CD14-positive monocyte (primary cell): ENCODE measurements at places on chromosomes 11 and 22. TPM values are rescaled to one million over a fixed set of nuclear protein-coding genes. Genes with fewer than 3 reads are reported as not detected.

Gene TEF
- 0.71 TPM for polyA plus RNA-seq

DNA sequence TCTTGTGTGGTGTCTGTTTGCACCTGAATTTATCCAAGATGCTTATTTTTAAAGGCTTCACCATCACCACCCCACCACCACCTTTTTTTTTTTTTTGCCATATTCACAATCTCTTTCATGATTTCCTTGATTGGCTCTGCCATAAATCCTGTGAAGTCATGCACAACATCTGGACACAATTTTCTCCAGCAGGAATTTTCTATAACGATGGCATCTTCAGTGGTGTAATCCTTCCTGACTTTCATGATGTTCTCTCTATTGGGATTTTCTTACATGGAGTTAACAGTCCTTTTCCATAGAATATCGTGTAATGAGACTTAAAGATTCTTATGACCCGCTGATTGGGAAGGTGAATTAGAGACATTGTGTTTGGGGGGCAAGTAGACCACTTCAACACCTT, 17.8 kb downstream of the ZFP91 start:
- no peak overlapping the region for H3K4me3 ChIP-seq
- H3K4me1 ChIP-seq, result no peaks in the 10 kb centered on the region
- peaks cover 75% of the 10 kb centered on the region for H3K36me3 ChIP-seq
- H3K27me3 ChIP-seq, result no peaks in the 10 kb centered on the region
- no peak for DNase-seq
- H3K27ac ChIP-seq, result no peak overlapping the region

Gene CADM1
- not detected in 2 replicates for polyA plus RNA-seq

Gene POU2AF3
- not detected for polyA plus RNA-seq

DNA sequence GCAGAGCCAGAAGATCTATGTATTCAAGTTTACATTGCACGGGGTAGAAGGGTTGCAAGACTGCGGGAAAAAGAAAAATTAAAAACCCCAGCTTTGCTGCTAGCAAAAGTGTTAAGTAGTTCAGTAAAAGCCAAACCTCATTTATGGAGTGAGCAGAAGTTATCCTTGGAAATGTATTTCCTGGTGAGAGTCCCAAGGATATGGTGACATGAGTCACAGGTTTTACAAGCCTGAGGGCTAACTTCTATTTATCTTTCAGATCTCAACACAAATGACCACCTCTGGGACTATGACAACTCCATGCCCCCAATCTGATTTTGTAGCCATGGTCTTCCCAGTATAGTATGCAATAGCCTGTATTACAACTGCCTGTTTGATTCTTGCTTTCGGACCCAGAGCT, 26.1 kb downstream of the ABTB2 start:
- no peaks in the 10 kb centered on the region for H3K27me3 ChIP-seq
- peaks cover 8% of the 10 kb centered on the region for H3K4me1 ChIP-seq
- no peaks in the 10 kb centered on the region for H3K36me3 ChIP-seq
- DNase-seq, result no peak
- H3K27ac ChIP-seq, result no peak overlapping the region
- H3K4me3 ChIP-seq, result no peak overlapping the region

Gene PATE4
- polyA plus RNA-seq, result not detected

DNA sequence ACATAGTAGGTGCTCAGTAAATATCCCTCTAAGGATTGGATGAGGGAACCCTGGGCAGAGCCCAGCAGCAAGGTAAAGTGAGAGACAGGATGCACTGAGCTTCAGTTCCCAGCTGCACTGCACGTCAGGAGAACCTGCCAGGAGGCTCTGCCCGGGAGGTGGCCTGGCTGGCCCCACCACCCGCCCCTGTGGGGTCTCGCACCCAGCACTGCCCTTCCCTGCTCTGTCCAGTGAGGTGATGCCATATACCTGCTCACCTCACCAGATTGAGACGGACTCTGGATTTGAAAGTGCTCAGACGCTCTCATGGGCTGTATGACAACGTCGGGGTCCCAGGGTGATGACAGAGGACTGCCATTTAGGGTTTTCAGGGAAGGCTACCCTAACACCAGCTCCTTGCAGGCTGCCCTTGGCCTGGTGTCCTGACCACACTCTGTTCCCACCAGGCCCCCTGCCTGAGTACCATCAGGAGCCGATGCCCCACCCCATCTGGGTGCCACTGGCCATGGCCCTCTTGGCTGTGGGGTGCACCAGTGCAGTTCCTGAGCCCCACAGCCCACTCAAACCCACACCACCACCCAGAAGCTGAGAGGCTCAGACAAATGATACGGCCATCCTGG, 61.7 kb upstream of the FGF3 start:
- H3K36me3 ChIP-seq, result no peaks in the 10 kb centered on the region
- H3K4me1 ChIP-seq, result no peaks in the 10 kb centered on the region
- H3K27ac ChIP-seq, result no peak overlapping the region
- H3K27me3 ChIP-seq, result no peaks in the 10 kb centered on the region

Gene RASL10A
- 0.35 TPM for polyA plus RNA-seq

DNA sequence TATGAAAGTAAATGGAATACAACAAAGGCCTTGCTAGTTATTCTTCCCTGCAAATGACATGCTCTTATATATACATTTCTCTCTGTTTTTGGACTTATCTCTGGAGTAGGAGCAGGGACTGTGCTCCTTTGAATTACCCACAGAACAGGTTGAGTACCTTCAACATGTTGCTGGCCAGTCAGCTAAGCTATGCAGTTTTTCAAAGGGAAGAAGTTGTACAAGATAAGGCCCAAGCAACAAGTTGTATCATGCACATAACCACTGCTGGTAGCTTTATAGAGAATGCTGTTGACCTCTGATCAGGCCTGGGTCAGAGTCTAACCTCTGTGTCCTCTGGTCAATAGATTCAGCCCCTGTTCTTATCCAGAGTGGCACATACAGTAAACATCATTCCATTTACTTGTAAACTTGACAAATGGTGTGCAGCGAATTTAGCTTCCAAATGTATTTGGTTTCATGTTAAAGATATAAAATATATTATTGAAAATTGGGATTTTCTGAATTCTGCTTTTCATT, 99.6 kb downstream of the C11orf87 start:
- H3K4me1 ChIP-seq, result no peaks in the 10 kb centered on the region
- no peaks in the 10 kb centered on the region for H3K27me3 ChIP-seq
- no peak for DNase-seq
- no peak overlapping the region for H3K4me3 ChIP-seq
- no peak overlapping the region for H3K27ac ChIP-seq
- H3K36me3 ChIP-seq, result no peaks in the 10 kb centered on the region

- no peak for DNase-seq
- peaks cover 39% of the 10 kb centered on the region for H3K36me3 ChIP-seq
- H3K27me3 ChIP-seq, result no peaks in the 10 kb centered on the region
Observed at GRCh38 chr11:126304457-126305075, 706 bp downstream of the DCPS start.

DNA sequence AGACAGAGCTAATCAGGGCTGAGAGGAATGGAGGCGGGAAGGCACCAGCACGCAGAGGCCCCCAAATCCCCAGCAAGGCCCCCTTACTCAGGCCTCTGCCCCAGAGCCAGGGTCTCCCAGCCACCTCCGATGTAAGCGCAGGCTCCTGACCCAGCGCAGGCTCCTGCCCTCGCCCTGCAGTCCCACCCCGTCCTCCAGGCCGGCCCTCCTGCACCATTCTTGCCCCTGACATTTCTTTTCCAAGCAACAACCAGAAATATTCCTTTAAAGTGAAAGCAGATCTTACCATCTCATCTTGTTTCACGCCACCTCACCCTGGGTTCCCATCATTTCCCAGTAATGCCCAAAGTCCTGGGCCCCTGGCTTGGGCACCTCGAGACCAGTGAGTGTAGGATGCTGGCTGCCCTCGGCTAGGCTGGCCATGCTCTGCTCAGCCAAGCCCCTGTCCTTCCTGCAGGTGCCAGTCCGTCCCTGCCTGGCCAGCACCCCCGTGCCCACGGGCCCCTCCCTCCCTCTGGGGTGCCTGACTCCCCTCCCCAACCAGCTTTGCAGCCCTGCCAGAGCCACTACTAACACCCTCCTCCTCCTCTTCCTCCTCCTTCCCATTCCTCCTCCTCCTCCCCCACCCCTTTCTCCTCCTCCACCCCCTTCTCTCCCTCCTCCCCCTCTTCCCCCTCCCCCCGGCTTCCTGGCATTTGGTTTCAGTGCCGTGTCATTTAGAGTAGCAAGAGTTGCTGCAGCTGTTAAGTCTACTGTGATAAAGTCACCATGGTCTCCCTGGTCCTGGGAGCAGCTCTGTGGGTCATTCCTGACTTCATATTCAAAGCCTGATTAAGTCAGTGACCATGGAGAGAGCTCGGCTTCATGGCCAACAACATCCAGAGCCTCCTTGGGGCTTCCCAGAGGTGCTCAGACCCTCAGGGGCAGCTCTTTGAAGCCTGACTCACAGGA, 78.7 kb downstream of the PIWIL3 start:
- no peaks in the 10 kb centered on the region for H3K36me3 ChIP-seq
- no peak overlapping the region for H3K4me3 ChIP-seq
- H3K4me1 ChIP-seq, result peaks cover 9% of the 10 kb centered on the region

Gene CARD18
- not detected for polyA plus RNA-seq

DNA sequence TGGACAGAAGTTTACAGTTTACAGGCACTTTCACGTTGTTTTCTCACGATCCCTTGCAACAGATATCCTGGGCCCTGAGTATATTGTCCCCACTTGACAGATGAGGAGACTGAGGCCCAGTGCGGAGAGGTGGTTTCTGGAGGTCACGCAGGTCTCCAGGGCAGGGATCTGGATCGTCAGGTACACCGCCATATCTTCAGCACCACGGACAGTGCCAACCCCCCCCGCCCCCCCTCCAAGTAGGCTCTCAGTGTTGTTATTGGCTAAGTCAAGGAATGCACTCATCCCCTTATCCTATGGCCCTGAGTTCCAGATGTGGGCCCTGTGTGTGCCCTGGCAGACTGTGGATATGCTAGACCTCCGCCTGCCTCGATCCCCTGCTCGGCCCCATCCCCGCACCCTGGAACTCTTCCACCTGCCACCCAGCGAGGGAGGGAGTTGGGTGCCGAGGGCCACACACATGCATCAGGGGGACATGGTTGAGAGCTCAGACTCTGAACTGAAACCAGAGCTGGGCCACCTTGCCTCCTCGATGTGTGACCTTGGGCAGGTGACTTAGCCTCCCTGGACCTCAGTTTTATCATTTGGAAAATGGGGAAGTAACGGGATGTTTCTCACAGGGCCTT, 37.5 kb downstream of the MPPED1 start:
- peaks cover 5% of the 10 kb centered on the region for H3K4me1 ChIP-seq
- H3K27ac ChIP-seq, result no peak overlapping the region
- H3K4me3 ChIP-seq, result no peak overlapping the region
- DNase-seq, result no peak
- no peaks in the 10 kb centered on the region for H3K36me3 ChIP-seq

DNA sequence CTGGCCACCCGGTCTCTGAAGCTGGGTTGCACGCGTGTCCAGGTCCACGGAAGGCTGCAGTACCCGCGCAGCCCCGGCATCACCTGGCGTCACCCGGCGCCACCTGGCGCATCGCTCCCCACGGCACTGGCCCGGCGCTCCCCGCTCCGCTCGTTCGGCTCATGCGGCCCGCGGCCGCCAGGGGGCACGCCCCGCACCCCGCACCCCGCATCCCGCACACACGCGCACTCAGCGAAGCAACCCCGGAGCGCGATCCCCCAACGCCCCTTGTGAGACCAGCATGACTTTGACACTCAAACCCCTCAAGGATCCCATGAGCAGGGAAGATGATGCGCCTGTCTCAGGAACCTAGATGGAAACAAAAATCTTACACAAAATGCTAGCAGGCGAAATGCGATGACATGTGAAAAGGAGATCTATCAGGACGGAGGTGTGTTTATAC, 11.9 kb downstream of the B3GNT6 start:
- no peak overlapping the region for H3K4me3 ChIP-seq
- H3K27me3 ChIP-seq, result peaks cover 8% of the 10 kb centered on the region
- peaks cover 10% of the 10 kb centered on the region for H3K4me1 ChIP-seq
- H3K27ac ChIP-seq, result no peak overlapping the region
- DNase-seq, result no peak

Gene TRIM51
- polyA plus RNA-seq, result not detected

Gene PLET1
- not detected in 2 replicates for polyA plus RNA-seq

DNA sequence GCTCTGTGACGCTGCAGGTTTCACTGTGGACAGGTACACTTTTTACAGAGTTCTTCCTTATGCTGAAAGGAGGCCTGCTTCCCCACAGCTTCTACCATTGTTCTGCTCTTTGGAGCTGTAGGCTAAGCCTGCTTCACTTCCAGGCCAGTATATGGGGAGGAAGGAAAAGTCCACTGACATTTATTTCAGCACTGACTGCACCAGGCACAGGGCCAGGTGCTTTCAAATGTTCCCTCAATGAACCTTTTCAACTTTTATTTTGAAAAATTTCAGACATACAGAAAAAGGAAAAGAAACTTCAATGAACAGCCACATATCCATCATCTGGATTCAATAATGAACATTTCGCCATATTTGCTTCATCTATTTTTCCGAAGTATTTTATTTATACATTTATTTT, 22.0 kb downstream of the POU2F3 start:
- no peak for DNase-seq
- H3K4me3 ChIP-seq, result no peak overlapping the region
- no peak overlapping the region for H3K27ac ChIP-seq
- no peaks in the 10 kb centered on the region for H3K36me3 ChIP-seq
- H3K27me3 ChIP-seq, result peaks cover 14% of the 10 kb centered on the region

- no peak overlapping the region for H3K4me3 ChIP-seq
- no peak for DNase-seq
- H3K36me3 ChIP-seq, result no peaks in the 10 kb centered on the region
- H3K27me3 ChIP-seq, result no peaks in the 10 kb centered on the region
- no peaks in the 10 kb centered on the region for H3K4me1 ChIP-seq
Observed at GRCh38 chr11:24238771-24239645, 257.8 kb upstream of the LUZP2 start.

- H3K4me1 ChIP-seq, result no peaks in the 10 kb centered on the region
- H3K36me3 ChIP-seq, result no peaks in the 10 kb centered on the region
- H3K4me3 ChIP-seq, result no peak overlapping the region
- no peak for DNase-seq
Observed at GRCh38 chr11:23206741-23207336, 346.6 kb upstream of the CCDC179 start.

- peaks cover 8% of the 10 kb centered on the region for H3K36me3 ChIP-seq
- H3K4me3 ChIP-seq, result peak within 1 kb of the TSS; percentile 97
- DNase-seq, result no peak
- peaks cover 40% of the 10 kb centered on the region for H3K4me1 ChIP-seq
Observed at GRCh38 chr11:818396-819128, at the start of gene PNPLA2. TSS of gene PNPLA2 (plus strand) at chr11:818914. CDS start at chr11:819719, 805 bp downstream.

DNA sequence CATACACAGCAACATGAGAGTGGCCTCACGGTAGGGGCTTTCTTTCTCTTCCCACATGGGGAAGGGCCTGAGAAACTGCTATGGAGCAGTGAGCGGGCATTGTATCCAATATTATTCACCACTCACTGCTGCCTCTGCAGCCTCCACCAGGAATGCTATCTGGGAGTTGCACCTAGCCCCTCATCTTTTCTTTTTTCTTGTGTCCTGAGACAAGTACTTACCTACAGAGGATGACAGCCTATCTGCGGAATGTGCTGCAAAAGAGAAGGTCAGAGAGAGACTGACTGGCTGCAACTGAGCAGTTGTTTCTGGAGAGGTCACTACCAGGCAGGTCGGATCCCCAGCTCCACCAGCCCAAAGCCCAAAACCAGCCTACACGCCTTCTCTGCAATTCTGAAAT, 52.1 kb upstream of the HTATIP2 start:
- no peak for DNase-seq
- H3K27me3 ChIP-seq, result no peaks in the 10 kb centered on the region
- no peaks in the 10 kb centered on the region for H3K4me1 ChIP-seq
- H3K27ac ChIP-seq, result no peak overlapping the region

- peaks cover 73% of the 10 kb centered on the region for H3K4me1 ChIP-seq
- peaks cover 46% of the 10 kb centered on the region for H3K27me3 ChIP-seq
- no peak overlapping the region for H3K27ac ChIP-seq
Observed at GRCh38 chr11:46333394-46333947, 13.8 kb upstream of the DGKZ start.

Gene OR8H1
- polyA plus RNA-seq, result not detected

Gene MRGPRX3
- polyA plus RNA-seq, result not detected in 2 replicates

Gene LIMK2
- 10.1 TPM for polyA plus RNA-seq

Gene C11orf16
- not detected for polyA plus RNA-seq

Gene TRABD
- 34.5 TPM for polyA plus RNA-seq
